Urothelium cell line (cell line): ENCODE measurements at places on chromosomes 2 and 18.

DNA sequence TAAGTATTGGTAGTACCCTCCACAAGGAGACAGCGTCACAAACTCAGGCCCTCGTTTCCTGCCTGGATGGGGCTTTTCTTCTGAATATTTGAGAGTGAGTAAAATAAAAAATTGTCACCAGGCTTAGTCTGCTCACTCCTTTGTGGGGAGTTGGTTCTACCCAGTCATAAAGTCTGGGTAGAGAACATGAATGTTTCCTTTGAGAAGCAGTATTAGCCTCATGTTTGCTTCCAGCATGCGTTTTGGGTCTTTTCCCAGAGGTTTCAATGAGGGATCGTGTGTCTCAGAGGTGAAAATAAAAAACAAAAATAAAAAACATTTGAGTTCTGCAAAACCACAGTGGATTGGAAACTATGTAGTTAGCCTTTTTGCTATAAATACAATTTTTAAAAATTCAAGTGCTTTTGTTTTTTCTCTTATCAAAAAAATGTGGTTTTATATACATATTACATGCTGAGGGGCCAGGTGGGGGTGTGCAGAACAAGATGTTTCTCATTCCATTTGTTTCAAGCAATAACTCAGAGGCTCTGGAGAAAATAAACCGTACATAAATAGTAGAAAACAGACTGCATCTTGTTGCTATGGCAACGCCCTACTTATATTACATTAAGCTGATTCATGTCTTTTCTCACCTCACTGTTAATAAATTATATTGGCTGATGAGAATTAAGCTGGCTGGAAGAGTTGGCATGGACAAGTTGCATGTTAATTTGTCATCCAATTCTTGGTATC lies 225.4 kb upstream of the FBXO11 start:
- no peak for DNase-seq

DNA sequence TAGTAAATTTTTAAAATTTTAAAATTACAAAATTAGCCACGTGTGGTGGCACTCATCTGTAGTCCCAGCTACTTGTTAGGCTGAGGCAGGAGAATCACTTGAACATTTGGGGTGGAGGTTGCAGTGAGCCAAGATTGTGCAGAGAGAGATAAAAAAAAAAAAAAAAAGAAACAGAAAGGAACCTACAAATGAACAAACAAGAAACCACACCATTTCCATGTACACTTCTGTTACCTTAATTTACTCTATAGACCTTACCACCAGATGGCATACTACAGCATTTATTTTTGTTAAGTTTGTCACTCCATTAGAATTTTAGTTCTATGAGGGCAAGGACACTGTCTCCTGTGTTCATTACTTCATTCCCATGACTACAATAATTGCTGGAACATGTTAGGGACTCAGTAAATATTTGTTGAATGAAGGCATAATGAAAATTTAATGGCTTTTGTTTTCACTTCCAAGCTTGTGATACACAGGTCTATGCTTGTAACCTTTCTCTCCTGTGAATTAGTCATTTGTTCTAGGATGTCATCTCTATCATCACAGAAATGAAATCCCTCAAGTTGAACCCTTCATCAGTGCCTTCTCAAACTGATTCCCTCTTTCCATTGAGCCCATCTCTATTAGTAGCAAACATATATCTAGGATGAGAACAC lies 76.0 kb downstream of the ARHGAP15 start:
- no peak for DNase-seq

DNA sequence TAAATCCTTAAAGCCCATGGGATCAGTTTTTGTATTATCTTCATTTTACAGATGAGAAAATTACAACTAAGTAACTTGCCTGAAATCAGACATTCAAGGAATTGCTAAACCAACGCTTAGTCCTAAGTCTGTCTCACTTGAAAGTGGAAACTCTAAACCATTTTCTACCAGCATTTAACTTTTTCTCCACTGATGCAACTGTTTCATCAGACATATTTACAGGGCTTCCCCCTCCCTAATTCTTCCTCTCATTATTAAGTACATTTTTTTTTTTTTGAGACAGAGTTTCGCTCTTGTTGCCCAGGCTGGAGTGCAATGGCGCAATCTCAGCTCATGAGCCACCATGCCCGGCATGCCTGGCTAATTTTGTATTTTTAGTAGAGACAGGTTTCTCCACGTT lies 88.6 kb downstream of the ACVR1C start:
- DNase-seq, result no peak

DNA sequence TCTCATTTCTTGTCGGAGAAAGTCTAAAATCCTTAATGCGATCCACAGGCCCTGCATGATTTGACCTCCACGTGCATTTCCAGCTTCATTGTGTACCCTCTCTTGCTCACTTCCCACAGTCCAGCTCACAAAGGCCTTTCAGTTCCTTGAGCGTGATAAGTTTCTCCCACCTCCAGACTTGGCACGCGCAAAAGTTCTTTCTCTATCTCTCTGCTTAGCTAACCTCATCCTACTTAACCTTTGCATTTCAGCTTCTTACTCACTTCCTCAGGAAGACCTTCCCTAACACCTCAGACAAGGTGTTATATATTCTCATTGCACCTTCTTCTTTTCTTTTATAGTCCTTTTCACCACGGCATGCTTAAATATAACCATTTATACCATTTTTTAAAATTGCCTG lies 124.8 kb upstream of the XPO1 start:
- DNase-seq, result no peak

GRCh38 chr2:159185401-159186130 lies 100.9 kb downstream of the WDSUB1 start:
- DNase-seq, result peak; percentile 25

GRCh38 chr2:222738312-222738711 lies 66.9 kb downstream of the MOGAT1 start:
- no peak for DNase-seq

GRCh38 chr2:191349990-191350389 lies 104.8 kb downstream of the MYO1B start:
- no peak for DNase-seq

GRCh38 chr2:140895378-140895777 lies 1235.4 kb downstream of the LRP1B start:
- no peak for DNase-seq

- DNase-seq, result no peak
These were observed 339.7 kb downstream of the RPRM start for GRCh38 chr2:153138651-153139375.

GRCh38 chr2:12759248-12759647 lies 42.5 kb downstream of the TRIB2 start:
- DNase-seq, result no peak

- DNase-seq, result no peak
These were observed 33.4 kb upstream of the MGAT5 start for GRCh38 chr2:134220344-134220974.

GRCh38 chr2:23425885-23426262 lies 40.9 kb downstream of the KLHL29 start:
- DNase-seq, result no peak

GRCh38 chr2:229666811-229667210 lies 47.5 kb downstream of the DNER start:
- DNase-seq, result no peak

- DNase-seq, result no peak
These were observed 227.6 kb downstream of the MYCN start for GRCh38 chr2:16167870-16168426.

DNA sequence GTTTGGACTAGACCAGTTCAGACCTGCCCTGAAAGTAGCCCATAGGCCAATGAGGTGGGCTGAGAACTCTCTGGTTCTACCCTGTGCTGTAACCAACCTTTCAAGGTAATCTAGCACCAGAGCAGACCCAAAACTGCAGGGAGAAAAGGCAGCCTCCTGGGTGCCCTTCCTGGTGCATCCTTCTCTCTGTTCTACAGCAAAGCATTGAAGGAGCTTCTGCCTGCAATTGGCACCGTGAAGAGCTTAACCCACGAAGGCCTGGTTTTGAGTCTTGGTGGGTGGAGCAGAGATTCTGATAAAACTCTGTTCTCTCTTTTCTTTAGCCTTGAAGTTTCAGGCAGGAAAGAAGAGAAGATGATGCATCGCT lies 55.5 kb downstream of the LIPG start:
- DNase-seq, result no peak

- no peak for DNase-seq
These were observed 105.2 kb upstream of the ID2 start for GRCh38 chr2:8576525-8577167.

DNA sequence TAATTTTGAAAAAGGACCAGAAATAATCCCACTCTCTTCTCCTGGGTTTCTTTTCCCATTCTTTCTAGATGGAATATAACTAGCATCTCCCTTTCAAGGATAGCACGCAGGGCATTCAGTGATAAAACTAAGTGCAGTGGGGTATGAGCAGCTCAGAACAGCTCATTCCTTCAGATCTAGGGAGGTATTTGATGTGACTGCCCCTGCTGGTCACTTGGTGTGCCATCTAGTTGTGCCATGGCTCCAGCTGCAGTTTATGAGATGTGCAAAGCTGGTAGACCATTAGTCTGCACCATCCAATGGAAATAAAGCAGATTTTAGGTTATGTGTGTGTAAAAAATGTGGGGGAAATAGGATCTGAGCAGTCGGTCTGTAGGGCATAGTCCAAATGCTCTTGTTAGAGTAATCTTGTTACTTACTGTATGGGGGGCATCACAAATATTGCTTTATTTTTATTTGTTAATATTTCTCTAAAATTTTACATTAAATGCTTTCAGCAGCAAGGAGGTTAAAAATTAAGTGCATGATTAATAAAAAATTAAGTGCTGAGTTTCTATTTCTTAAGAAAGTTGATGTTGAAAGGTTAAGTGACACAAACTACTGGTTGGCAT lies 38.9 kb downstream of the CTAGE1 start:
- DNase-seq, result peak; percentile 54

- no peak for DNase-seq
These were observed 132.1 kb upstream of the MMADHC start for GRCh38 chr2:149719695-149720094.

DNA sequence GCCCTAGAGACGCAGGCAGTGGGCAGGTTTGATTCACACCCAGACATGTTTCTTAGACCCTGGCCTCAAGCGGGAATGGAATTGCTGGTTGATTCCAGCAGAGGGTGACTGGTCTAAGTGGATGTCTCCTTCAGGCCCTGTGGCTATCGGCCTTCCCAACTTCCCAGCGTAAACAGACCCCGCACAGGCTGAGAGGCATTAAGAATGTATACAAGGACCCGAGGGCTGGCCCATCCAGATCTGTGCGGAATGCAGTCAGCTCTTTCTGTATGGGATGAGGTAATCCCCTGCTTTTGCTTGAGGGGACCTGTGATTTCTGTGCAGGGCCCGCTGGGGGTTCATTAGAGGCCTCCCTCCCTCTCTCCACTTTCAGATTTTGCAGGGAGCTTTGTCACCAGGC lies 6.5 kb downstream of the ACKR3 start:
- no peak for DNase-seq

DNA sequence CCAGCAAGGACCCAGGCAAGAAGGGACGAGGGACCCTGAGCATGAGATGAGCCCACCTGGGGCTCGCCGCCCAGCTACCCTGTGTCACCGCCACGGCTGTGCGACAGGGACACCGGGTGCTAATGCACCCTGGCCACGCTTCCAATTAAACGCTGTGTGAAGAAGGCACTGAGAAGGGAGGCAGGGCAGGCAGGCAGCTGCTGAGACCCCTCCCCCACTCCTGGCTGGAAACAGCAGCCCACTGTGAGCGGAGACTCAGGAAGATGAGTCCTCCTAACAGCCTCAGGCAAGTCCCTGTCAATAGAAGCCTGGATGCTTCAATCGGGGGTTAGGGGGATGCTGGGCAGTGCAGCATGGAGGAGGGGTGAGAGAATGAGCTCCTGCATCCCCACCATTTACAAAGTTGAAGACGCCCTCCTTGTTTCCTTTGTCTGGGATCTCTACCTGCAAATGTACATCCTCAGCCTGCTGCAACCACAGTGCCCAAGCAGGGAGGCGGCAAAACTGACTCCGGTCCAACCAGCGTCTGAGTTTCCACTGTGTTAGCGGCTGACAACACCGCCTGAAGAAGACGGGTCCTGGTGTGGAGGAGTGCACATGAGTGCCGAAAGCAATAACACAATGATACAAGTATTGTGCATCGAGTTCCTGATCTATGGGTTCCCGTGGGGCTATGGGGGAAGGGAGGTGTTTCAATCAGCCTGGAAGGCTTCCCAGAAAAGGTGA lies 12.8 kb downstream of the TMEM163 start:
- DNase-seq, result no peak

GRCh38 chr18:50715919-50716318 lies 103.9 kb downstream of the MRO start:
- DNase-seq, result peak; percentile 16

- DNase-seq, result no peak
These were observed 55.6 kb downstream of the INPP5D start for GRCh38 chr2:233115741-233116140.

DNA sequence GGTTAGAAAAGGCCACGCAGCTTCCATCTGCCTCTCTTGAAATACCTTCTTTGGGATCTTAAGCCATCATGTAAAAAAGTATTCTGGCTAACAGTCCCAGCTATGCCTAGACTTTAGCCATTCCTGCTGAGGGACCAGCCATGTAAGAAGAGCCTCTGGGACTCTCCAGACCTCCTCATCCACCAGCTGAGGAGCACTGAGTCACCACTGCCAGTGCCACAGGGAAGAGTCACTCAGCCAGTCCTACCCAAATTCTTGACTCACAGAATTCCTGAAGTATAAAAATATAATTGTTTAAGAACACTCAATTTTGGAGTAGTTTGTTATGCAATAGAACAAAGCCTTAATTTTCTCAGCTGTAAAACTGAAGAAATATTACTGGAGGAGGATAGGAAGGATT lies 436.7 kb downstream of the ZEB2 start:
- peak; percentile 50 for DNase-seq

DNA sequence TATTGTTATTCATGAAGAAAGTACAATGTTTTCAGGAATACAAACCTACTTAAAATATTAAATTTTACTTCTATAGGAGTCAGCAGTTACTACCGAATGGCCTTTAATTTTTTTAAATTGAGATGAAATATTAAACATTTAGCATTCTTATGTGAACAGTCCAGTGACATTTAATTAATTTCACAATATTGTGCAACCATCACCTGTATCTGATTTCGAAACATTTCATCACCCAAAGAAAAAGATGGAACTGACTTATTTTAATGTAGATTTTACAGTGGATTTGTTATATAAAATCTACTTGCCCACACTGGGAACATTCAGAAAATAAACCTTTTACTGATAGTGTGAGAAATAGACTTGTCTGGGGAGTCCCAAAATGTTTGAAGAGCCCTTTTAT lies 585.2 kb upstream of the LINC00305 start:
- no peak for DNase-seq

DNA sequence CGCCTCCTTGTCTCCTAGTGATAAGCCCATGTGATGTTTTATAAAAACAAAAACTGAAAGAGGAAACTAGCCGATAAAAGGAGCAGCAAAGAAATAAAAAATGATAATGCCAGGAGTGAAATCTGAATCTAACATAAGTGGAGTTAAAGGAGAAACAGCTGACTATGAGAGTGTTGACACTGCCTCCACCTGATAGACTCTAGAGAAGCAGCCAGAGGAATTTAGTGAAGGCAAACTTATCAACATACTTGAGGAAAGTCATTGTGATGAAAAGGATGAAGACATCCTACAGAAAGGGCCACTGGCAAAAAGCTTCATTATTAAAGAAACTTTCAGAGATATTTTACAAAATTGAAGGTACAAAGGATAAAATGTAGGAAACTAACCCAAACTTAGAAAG lies 1.9 kb downstream of the M1AP start:
- no peak for DNase-seq

GRCh38 chr2:190877436-190877835 lies 3.2 kb upstream of the GLS start:
- no peak for DNase-seq
